EH (cell line): ENCODE measurements at places on chromosomes 16 and 17.
A peak's percentile ranks its signal among the peaks of the same experiment; 100 is the strongest.

DNA sequence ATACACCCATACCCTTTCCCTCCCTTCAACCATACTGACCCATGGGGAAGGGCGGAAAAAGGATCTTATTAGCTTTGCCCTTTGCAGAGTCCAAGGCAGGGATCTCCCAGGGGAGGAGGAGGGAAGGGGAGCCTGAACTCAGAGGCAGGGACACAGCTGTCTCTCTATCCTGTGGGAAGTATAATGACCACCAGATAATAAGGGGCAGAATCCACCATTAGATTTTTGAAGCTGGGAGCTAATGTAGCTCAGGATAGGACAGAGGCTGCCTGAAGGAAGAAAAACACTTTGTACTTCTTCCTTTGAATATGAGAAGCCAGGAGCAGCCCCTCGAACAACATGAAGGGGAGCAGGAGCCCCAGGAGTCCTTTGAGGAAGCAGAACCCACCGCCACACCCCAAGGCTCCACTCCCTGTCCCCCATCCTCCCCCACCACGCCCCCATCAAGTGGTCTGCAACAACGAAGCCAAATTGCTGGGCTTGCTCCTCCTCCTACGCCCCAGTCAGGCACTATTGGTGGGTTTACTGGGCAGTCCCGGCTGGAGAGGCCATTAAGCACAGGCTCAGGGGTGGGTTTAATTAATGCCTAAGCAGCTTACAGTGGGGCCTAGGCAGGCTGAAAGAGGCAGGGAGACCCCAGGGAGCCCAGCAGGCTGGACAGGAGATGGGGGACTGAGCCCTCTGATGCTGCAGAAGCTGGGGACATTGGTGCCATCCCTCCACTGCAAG, 5.3 kb downstream of the MPP2 start:
- no peak for DNase-seq

DNA sequence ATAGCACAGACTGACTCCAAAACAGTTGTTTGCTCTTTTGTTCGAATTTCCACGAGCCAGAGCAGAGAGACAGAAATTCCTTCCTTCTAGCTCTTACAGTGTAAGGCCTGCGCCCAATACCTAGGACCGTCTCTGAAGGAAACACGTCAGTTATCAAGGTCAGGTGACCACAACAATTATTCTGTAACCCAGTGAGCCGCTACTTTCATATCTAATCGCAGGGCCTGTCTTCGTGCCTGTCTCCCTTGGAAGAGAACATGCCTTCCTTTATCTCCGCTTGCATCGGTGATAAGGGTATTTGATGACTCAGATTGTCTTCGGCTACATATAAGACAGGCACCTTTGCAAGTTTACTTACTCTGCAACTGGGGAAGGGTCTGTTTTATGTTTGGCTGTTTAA, 288.0 kb downstream of the MAF start:
- no peak for DNase-seq

DNA sequence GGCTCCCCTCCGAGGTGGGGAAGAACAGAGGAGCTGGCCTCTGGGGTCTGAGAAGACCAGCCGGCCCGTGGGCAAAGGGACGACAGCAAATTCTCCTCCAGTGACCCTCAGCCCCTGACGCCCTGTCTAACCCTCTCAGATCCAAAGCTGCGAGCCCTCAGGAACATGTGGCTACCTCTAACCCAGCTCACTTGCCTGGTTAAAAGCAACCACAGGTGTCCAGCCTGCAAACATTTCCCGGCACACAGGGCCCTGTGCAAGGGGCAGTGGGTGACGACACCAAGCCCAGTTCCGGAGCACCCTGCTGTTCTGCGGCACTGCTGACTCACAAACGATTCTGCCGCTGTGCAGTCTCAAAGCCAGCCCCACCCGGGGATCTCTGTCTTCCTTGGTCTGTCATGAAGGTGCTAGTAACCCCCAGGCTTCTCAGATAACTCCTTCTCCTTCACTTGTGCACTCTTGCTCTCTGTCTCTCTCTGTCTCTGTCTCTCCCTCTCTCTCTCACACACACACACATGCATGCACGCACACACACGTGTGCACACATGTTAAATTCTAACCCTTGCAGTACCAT, 23.0 kb downstream of the WNT3 start:
- DNase-seq, result peak; percentile 39

DNA sequence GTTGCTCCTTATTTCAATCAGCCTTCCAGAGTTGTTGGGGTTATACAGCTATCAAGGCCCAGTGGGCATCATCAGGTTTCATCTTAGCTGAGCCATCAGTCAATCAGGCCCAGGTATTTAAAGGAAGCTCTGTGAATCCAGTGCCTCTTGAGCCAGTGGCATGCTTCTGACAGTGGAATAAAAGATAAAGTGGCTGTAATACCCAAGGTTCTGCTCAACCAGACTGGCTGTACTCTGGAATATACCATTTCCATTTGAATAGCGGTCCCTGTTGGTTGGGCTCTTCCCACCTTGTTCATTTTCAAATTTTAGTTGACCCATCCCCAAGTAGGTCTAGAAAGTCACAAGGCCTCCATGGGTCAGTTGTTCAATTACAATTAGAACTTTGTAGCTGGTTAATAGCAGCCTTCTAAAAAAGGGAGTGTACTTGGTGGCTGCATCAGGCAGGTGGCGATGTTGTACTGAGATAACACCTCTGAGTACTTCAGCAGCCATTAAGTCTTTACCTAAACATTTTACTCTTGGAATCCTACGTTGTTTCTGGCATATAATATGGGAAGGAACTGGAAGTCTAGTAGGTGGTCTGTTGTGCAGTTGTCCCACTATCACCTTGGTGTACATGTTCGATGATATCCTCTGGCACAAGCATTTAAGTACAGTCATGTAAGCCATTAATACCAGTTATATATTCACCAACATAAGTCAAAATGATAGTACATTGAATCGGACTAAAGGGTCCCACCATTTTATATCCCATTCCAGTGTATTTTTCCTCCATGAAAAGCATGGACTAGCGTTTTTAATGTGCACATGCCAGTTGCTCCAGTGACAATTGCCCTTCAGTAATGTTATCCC, 294.1 kb downstream of the BCAS3 start:
- peak; percentile 70 for DNase-seq

- DNase-seq, result no peak
These were observed 5.5 kb downstream of the ODF4 start for GRCh38 chr17:8345052-8345690.

DNA sequence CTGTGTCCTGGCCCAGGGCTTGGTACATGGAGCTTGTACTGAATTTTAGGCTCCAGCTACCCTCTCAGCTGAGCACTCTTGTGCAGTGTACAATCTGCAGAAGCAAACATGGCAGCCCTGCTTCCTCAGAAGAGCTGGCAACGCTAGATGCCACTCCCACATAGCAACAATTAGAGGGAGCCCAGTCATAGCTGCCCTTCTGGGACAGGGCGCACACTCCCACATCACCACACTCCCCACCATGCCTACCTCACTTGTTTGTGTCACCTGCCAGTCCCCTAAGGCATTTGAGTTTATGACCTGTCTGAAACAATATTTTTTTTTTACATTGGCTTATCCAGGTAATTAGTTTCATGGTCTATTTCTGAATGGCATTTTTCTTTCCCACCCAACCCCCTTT, 72.3 kb downstream of the C17orf67 start:
- no peak for DNase-seq

- DNase-seq, result no peak
These were observed 426.7 kb upstream of the SALL1 start for GRCh38 chr16:51577621-51578303.

- DNase-seq, result peak; percentile 77
These were observed 469.3 kb downstream of the CDH13 start for GRCh38 chr16:83095941-83096692.

GRCh38 chr17:40846515-40847144, 20.4 kb downstream of the KRT12 start:
- DNase-seq, result peak; percentile 22

DNA sequence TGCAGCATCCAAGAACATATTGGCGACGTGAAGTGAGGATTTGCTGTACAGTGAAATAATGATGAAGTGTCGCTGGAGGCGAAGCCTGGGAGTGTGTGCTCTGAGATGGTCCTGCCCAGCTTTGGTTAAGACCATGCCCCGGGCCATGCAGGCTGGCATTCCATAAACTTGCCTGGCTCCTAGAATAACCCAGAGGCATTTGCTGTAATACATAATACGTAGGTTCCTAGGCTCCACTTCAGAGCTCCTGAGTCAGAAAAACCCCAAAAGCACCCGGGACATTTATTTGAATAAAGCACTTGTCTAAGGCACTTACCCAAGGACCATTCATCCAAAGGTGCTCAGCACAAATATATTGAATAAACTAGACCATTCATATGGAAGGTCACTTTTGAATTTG, 279.3 kb downstream of the ABCC12 start:
- no peak for DNase-seq

DNA sequence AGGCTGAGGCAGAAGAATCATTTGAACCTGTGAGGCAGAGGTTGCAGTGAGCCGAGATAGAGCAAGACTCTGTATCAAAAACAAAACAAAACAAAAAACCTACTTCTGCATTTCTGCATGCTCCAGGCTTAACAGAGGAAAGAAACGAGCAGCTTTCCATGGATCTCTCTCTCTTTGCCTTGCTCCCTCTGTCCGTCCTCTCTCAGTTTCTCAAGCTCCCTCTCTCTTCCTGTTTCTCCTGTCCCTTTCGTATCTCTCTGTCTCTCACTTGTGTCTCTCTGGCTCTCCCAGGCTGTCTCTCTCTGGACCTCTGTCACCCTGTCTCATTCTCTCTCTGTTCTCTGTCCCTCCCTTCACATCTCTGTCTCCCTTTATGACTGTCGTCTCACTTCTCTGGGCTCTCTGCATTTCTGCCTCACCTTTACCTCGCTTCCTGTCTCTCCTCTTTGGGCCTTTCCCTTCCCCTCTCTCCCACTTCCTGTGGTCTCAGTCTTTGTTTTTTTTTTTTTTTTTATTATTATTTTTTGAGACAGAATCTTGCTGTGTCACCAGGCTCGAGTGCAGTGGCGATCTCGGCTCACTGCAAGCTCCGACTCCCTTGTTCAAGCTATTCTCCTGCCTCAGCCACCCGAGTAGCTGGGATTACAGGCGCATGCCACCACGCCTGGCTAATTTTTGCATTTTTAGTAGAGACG, 4.1 kb upstream of the PITPNA start:
- no peak for DNase-seq

DNA sequence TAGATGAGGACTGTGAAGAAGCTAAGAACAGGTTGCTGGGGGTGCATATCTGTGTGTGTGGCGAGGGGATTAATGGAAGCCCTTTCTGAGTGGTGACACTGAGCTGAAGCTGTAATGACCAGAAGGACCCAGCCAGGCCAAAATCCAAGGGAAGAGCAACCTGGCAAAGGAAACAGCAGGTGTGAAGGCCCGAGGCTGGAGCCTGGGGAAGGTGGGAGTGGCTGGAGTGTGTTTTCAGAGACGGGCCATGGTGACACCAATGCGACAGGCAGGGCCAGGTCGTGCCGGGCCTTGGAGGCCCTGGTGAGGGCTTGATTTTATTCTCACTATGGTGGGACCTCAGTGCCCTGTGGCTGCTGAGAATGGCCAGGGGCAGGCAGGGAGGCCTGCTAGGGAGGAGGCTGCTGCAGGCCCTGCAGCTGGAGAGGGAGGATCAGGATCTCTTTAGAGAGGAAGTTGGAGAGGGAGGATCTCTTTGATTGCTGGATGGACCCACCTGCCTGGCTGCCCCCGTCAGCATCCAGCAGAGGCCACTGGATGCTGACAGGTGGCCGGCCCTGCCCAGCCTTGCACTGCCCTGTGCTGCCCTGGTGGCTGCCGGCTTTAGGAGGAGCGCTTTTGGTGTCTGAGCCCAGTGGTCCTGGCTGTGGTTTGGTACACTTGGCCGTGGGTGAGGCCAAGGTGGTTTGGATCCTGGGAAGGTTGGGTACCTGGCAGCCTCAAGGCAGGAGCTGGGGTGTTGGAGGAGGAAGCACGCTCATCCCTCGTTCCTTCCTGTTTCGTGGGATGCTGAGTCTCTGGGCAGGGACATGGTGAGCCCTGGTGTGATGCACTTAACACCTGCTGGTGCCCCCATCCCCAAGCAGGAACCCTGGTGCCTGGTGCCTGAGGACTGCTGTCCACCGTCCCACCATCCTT, 188.3 kb downstream of the SEC14L1 start:
- DNase-seq, result no peak

DNA sequence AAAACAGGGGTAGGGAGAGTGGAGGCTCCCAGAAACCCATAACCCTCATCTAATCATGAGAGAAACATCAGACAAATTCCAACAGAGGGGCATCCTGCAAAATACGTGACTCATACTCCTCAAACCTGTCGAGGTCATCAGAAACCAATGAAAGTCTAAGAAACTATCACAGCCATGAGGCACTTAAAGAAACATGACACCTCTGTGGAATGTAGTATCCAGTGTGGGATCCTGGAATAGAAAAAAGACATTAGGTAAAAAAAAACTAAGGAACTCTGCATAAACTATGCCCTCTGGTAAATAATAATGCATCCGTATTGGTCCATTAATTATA, 16.4 kb downstream of the CDH5 start:
- peak; percentile 83 for DNase-seq

- no peak for DNase-seq
These were observed 55.4 kb downstream of the SOCS1 start for GRCh38 chr16:11200592-11200991.

DNA sequence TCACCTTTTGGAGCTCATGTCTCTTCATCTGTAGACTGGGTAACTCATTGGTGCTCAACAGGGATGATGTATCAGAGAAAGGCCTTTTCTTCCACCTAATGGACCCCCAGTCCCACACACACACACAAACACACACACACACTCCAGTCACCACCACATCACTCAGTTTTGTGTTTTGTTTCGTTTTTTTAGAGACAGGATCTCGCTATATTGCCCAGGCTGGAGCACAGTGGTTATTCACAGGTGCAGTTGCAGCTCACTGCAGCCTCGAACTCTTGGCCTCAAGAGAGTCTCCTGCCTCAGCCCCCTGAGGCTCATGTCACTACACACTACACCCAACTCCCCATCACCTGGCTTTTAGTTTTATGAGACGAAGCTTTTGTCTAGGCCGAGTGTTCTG, 55.6 kb downstream of the SF3B3 start:
- DNase-seq, result no peak

GRCh38 chr16:87033541-87034300, 283.5 kb downstream of the C16orf95 start:
- DNase-seq, result no peak
